ENCODE measurements at places on chromosomes 6 and 20.

GRCh38 chr6:95227351-95227750 is 350.0 kb upstream of the MANEA start:
- no peak for DNase-seq
- H3K4me1 ChIP-seq, result 0 out of 2 replicates have a peak, but pooled peaks cover 1% of the 10 kb centered on the region
- H3K27me3 ChIP-seq, result no peaks in the 10 kb centered on the region
- H3K27ac ChIP-seq, result no peak overlapping the region
- no peak overlapping the region for H3K4me3 ChIP-seq

DNA sequence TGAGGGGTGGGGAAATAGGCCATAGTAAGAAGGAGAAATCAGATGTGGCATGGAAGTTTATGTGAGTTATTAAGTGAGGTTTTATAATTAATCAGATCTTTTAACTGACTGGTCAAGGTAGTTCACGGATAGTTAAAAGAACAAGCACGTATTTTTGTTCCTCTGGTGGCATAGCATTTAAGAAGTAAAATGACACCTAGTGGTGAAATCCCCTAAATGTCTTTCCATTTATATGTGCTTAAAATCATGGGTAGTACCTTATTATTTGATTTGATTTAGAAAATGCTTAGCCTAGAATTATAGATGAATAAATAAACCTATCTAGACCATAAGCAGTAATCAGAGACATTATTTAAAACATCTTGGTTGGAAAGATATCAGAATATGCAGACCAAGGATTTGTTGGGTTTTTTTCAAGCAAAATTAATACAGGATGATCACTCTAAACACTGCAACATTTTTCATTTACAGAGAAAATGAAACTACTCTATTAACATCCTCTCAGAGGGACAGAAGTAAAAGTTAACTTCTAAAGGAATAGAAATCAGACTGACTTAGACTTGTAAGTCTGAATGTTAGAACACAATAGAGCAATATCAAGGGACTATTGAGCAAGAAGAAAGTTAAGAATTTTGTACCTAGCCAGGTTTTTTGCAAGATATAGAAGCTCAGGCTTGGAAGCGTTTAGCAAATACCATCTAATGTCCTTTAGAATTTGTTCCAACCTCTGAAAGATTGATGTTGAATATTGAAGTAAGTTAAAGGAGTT is 81.1 kb downstream of the STXBP5 start:
- H3K27ac ChIP-seq, result no peak overlapping the region
- DNase-seq, result peak; percentile 65
- peaks cover 11% of the 10 kb centered on the region for H3K36me3 ChIP-seq
- no peaks in the 10 kb centered on the region for H3K27me3 ChIP-seq
- H3K4me3 ChIP-seq, result no peak overlapping the region

- peaks cover 2% of the 10 kb centered on the region for H3K4me1 ChIP-seq
- no peaks in the 10 kb centered on the region for H3K27me3 ChIP-seq
- peak overlapping the region; percentile 57 for H3K27ac ChIP-seq
- no peak overlapping the region for H3K4me3 ChIP-seq
- DNase-seq, result peak; percentile 54
Observed at GRCh38 chr6:31851485-31851832, 11.2 kb downstream of the NEU1 start.

DNA sequence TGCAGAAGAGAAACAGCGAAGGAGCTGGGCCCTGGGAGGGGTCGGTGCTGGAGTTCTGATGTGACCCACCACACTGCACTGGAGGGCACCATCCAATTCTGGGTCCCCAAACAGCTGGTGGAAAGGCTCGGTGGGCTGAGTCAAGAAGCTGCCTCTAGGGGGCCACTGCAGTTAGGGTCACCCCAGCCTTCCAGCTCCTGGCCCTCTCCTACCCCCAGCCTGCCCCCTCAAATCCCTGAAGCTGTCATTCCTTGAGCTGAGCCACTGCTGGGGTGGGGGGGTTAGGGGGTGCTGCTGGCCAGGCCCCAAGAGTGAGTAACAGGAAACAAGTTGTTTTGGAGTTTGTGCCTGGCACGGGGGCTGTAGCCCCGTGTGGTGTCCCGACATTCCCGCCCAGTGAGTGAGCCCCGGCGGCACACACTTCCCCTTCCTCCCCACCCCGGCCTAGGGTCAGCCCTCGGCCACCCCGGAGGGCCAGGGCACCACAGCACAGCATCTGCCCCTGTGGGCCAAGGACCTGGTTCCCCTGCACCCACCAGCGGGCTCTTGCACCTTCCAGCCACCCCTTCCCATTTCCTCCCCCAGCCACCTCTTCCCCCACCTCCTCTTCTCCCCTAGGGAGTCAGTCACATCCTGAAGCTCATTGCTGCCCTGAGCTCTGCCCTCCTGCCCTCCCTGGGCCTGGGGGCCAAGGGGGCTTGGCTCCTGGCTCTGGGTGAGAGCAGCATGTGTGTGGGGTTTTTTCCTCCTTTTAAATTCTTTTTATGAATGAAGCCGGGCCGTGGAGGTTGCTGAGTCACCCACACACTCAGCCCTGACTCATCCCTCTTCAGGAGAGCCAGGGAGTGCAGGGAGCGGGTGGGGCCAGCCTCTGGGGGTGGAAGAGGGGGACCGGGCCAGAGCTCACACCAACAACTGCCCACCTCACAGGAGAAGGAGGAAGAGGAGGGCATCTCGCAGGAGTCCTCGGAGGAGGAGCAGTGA is 4.6 kb downstream of the SMIM29 start:
- H3K36me3 ChIP-seq, result peaks cover 27% of the 10 kb centered on the region
- peaks cover 29% of the 10 kb centered on the region for H3K4me1 ChIP-seq
- peak overlapping the region; percentile 92 for H3K27ac ChIP-seq
- no peak overlapping the region for H3K4me3 ChIP-seq
